ENCODE measurements at places on chromosomes 4 and X.
A peak's percentile ranks its signal among the peaks of the same experiment; 100 is the strongest.

- DNase-seq = no peak
These were observed 17.7 kb downstream of the PPP2R3B start for GRCh38 chrX:368811-369562.

- DNase-seq = no peak
These were observed 33.7 kb downstream of the CD38 start for GRCh38 chr4:15811703-15812337.

- no peak for DNase-seq
These were observed 68.0 kb downstream of the N4BP2 start for GRCh38 chr4:40124690-40125089.

- no peak for DNase-seq
These were observed 19.1 kb downstream of the MAML3 start for GRCh38 chr4:140134746-140135425.

- DNase-seq = no peak
These were observed 45.6 kb upstream of the GRIA3 start for GRCh38 chrX:123138473-123138872.

- DNase-seq = no peak
These were observed 222.2 kb upstream of the DKK2 start for GRCh38 chr4:107258359-107258758.

DNA sequence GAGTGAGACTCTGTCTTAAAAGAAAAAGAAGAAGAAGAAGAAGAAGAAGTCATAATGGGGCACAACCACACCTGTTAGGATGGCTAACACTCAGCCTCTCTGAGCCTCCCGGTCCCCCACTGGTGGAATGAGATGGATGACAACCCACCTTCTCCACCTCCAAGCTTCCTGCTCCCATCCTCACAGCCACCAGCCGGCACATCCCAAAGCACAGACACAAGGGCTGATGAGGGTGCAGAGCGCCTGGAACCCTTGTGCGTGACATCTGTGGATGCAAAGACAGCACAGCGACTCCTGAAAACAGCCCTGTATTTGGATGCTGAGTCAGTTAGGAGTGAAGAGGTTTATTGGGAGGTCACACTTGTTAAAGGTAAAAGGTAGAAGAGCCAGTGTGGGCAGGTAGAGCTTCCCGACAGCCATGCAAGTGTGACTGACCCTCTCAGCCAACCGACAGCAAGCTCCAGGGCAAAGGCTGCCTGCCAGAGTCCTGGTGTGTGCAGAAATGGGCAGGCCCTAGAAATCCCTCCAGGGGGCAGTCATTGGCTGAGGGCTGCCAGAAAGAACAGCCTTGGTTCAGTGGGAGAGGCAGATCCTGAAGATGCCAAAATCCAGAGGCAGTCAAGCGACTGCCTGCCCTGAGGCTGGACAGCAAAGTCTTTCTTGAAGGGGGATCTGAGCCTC lies 26.6 kb upstream of the MAN2B2 start:
- DNase-seq = no peak

DNA sequence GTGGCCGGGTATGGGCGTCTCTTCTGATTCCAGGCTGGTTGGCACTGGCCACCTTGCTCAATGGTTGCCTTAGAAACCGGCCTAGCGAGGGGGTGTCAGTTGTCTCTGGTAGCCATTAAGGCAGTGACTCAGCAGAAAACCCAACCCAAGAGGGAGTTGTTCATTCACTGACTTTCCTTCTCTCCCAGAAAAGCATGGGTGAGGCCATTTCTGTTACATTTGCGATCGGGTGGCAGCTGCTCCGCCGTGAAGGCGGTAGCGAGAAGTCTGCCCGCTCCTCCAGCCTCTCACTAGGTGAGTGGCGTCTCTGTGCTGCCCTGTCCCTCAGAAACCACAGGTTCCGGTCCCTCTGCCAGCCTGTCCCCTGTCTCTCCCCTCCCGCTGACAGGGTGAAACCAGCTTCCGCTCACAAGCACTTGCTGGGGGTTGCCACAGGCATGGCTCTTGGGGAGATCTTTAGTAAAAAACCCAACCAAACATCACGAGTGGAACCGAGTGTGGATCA lies 17.4 kb downstream of the IRAK1 start:
- DNase-seq = no peak

GRCh38 chr4:112266823-112267222 lies 18.9 kb downstream of the TIFA start:
- DNase-seq = no peak

GRCh38 chr4:105541420-105541819 lies 11.0 kb upstream of the ARHGEF38 start:
- no peak for DNase-seq

- no peak for DNase-seq
These were observed 200.2 kb downstream of the CLCN4 start for GRCh38 chrX:10356979-10357378.

GRCh38 chr4:147103403-147103946 lies 157.8 kb upstream of the TTC29 start:
- DNase-seq = no peak

DNA sequence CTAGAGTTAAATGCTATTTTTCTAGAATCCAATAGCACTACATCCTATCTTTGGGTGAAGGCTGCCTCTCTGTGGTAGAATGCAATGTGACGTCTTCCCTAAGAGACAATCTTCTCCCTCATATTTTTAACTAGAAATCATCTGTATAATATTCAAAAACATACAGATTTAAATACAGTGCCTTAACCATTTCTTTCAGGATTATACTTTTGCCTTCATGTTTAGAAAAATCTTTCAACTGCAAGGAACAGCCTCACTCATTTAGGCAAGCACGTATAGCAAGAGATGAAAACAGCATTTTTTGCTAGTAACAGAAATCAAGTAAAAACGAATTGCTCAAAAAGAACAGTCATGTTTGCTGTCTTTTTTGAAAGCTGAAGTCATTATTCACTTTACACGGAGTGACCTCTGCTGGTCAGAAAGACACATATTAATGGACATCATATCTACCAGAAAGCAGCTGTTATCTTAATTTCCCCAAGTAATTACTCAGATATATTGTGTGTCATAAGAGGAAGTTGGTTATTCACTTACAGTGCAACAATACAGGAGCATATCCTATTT lies 422.3 kb downstream of the STPG2 start:
- no peak for DNase-seq

- no peak for DNase-seq
These were observed 62.7 kb upstream of the SCML1 start for GRCh38 chrX:17674601-17675000.

DNA sequence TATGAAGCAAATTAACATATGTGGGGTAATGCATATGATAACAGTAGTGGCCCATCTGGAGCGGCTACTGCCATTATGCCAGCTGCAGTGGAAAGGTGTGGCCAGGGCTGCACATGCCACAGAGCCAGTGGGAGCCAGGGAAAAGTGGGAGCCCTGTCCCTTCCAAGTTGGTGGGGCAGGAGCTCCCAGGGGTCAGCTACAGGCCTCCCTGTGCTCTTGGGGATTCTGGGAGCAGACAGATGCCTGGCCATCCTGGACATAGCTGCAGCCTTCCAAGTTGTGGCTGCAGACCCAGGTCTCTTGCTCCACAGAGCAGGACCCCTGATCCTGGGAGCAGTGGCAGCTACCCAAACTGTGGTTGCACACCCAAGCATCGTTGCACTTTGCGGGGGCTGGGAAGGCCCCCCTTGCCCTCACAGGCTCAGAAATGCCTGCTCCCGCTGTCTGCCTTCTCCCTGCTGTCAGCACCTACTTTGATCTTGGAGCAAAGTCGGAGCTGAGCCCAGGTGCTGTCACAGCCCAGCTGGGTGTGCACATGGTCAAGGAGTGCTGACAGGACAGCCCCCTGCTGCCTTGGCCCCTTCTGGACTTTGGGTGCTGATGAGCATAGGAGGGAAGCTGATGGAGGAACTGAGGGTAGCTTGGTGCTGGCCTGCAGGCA lies 67.8 kb downstream of the NAA11 start:
- no peak for DNase-seq

- DNase-seq = no peak
These were observed 22.1 kb upstream of the SLC10A4 start for GRCh38 chr4:48461000-48461399.

DNA sequence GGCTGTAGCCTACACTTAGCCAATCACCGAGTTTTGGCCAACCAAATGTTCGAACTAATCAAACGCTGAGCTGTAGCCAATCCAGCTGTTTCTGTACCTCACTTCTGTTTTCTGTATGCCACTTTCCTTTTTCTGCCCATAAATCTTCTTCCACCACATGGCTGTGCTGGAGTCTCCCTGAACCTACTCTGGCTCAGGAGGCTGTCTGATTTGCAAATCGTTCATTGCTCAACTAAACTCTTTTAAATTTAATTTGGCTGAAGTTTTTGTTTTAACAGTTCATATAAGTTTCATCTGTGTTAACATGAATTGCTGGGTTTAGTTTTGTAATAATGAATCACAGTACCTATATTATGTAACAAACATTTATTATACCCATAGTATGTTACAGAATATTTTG lies 160.7 kb upstream of the PCDH7 start:
- DNase-seq = no peak

DNA sequence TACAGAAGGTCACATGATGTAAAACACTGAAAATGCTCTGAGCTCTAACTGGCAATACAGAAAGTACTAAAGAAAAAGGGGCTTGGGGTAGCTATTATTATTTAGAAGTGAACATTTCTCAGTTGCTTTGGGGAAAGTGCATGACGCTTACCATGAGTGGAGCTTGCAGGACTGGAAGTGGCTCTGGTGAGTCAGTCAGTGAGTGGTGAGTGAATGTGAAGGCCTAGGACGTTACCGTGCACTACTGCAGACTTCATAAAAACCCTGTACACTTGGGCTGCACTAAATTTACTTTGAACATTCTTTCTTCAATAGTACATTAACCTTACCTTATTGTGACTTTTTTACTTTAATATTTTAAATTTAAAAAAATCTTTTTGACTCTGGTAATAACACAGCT lies 89.3 kb upstream of the ENPP6 start:
- no peak for DNase-seq

DNA sequence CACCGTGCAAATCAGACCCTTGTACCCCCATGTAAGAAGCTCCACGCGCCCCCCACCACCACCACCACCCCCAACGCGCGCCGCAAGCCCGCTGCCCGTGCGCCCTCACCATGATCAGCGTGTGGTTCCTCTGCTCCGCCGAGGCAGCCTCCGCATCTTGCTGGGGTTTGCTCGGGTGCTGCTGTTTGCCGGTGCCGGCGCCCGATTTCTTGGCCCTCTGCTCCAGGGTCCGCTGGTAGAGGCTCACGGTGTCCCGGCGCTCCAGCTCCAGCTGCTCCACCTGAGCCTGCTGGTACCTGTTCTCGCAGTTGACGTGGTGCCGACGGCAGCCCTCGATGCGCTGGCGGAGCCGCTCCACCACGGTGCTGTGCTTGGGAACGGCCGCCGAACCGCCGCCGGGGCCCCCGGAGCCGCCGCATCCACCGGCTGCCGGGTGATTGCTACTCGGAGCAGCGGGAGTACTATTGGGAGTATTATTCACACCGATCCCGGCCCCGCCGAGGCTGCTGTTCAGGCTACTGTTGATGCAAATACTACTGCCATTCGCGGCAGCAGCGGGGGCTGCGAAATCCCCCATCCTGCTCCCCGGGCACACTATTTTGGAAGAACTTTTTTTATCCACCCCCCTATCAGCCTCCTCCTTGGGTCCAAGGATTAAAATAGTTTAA lies 1.1 kb downstream of the MAML3 start:
- DNase-seq = no peak

DNA sequence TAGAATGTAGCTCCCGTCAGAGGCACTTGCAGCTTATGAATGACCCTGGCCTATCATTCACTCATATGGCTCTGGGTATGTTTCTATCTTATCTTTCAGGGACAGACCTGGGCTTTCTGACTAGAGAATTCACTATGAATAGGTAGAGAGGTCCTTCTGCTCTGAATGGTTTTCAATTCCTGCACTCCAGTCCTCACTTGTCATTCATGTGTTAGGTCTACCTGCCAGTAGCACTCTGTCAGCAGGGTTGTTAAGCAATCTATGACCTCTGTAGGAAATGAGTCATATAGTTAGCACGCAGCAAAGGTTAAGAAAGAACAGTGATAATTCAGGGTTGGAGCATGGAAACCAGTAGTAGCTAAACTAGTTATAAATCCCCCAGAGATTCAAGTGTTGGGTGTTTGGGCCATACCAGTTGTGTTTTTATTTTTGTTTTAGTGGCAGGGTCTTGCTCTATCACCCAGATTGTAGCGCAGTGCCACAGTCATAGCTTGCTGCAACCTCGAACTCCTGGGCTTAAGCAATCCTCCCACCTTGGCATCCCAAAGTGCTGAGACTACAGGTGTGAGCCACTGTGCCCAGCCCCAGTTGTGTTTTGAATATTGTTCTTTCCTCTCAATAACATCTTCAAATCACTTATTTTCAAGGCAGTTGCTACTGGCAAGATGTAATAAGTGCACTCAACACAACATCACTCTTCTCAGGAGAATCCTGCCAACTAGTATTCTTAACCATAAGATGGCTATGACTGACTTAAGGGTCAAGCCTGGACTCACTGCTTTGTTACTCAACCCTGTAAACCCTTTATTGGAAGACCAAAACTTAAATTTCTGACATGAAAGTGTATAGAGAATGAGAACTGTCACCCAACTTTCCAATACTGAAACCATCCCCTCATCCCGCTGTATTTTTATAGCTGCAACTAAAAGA lies 25.1 kb downstream of the ARL13A start:
- no peak for DNase-seq

DNA sequence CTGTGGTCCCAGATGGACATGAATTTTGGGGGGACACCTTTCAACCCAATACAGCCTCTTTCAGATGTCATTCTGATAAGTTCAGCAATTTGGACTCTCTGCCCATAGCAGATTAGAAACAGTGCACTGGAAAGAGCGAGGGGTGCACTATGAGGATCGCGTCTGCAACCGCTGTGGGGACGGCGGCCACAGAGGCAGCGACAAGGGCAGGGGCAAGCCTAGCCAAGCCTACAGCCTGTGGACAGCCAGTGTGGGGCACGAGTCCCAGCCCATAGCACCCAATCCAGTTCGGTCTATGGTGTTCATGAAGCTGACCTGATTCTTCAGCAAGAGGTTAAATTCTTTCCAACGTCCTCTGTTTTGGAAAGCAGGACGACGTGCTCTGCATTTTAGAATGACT lies 9.7 kb upstream of the NSG1 start:
- DNase-seq = no peak

DNA sequence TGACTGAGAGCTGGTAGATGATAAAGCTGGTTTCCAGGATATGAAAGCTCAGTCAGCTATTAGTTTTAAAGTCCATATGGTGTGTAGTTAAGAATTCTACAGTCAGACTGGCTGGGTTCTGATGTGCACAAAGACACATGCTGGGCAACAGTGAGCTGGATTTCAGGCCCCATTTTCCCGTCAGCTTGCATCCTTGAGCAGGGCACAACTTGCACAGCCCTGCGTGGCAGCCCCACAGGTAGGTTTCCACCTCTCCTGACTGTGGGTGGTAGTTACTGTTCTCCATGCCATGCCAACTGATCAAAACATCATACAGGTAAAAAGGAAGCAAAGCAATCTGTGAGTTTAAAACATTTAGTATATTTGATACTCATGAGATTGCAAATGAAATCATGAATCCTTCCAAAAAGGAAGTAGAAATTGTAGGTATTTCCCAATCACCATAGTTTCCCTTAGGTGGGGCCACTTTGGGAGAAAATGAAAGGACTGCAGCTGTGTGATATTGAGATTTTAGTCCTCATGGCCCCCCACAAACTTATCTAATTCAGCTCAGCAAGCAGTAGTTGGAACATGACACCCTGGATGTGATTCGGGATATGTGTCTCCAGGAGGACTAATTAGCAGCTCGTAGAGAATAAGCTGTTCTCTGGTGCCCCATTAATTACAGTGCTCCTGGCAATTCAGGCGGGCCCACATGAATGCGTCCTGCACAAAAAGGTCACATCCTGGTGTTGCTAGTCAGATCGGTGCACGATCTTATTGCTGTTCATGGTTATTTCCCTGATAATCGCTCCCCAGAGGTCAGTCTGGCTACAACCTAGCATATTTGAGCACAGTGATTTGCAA lies 42.4 kb upstream of the NOCT start:
- no peak for DNase-seq

- peak; percentile 76 for DNase-seq
These were observed 90.8 kb downstream of the IRF2 start for GRCh38 chr4:184383497-184384055.
